ENCODE measurements at places on chromosomes 5 and 9.

GRCh38 chr5:35815089-35815936, 41.4 kb upstream of the IL7R start:
- no peaks in the 10 kb centered on the region for H3K27me3 ChIP-seq
- no peaks in the 10 kb centered on the region for H3K36me3 ChIP-seq
- peak overlapping the region; percentile 8 for H3K27ac ChIP-seq
- no peak overlapping the region for H3K4me3 ChIP-seq
- peak; percentile 47 for DNase-seq

- no peaks in the 10 kb centered on the region for H3K36me3 ChIP-seq
- no peak for DNase-seq
- peaks cover 10% of the 10 kb centered on the region for H3K4me1 ChIP-seq
- H3K4me3 ChIP-seq = no peak overlapping the region
These were observed 136.5 kb upstream of the ABCA1 start for GRCh38 chr9:105064248-105065097.

DNA sequence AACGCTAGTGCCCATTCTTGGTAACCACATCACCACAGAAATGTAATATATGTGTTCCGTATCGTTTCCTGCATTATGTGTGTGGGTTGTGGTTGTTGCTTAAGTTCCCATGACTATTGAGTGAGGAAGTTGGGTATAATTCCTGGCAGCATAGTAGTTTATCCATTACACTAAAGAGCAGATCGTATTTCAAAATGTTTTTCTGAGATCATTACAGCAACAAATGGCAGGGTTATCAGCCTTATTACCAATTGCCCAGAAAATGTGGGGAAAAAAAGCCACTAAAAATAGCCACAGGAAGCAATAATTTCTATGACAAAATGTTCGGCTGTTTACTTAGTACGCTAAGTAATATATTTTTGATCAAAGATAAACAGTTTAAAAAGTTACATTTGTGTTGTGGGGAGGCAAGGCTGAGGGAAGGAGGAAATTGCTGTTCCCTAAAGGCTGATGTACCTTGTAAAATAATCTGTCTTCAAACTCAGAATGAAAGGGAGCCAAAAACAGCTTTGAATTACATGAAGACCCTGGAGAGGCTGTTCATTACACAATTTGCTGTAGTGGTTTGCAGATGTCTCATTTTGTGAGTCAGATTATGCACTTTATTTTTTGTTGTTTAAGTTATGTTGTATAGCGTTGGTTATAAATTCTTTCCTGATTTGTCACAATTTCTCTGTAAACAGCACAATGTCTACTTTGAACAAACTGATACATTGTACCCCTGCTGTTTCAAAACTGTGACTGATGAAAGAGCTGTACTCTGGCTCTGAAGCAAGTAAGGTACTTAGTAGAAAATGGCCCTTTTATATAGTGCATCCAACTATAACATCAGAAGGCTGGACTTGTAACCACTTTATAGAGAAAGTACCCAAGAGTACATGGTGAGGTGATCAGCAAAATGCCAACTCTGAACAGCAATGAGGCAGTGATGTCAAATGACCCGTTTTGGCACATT, 1028.5 kb downstream of the NR2F1-AS1 start:
- H3K27ac ChIP-seq = no peak overlapping the region
- no peak for DNase-seq
- no peaks in the 10 kb centered on the region for H3K27me3 ChIP-seq
- no peaks in the 10 kb centered on the region for H3K36me3 ChIP-seq

DNA sequence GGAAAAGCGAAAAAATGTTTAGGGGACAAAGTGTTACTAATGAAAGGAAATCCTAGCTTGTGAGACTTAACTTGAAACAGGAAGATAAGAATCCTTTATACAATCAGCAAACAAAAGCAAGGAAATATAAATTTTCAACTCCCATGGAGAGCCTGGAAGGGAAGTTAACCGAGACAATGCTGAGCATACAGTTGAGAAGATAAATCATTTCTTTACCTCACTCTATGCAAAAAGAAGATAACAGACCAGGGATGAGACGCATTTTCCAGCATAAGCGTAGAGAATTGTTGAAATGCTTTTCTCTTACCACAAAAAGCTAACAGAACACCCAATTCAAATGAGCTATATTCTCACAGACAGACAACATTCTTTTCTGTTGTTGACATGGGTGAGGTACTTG, 309.6 kb downstream of the CWC27 start:
- no peaks in the 10 kb centered on the region for H3K36me3 ChIP-seq
- no peak overlapping the region for H3K4me3 ChIP-seq
- no peaks in the 10 kb centered on the region for H3K4me1 ChIP-seq
- H3K27me3 ChIP-seq = no peaks in the 10 kb centered on the region

GRCh38 chr9:121298016-121298538, 30.1 kb downstream of the GSN start:
- H3K36me3 ChIP-seq = no peaks in the 10 kb centered on the region
- H3K4me1 ChIP-seq = peaks cover 9% of the 10 kb centered on the region
- no peak overlapping the region for H3K27ac ChIP-seq
- H3K27me3 ChIP-seq = peaks cover 13% of the 10 kb centered on the region
- H3K4me3 ChIP-seq = no peak overlapping the region

- no peaks in the 10 kb centered on the region for H3K36me3 ChIP-seq
- DNase-seq = no peak
- no peaks in the 10 kb centered on the region for H3K27me3 ChIP-seq
- peaks cover 58% of the 10 kb centered on the region for H3K4me1 ChIP-seq
- no peak overlapping the region for H3K27ac ChIP-seq
These were observed 25.2 kb downstream of the KDM4C start for GRCh38 chr9:6782981-6783380.

DNA sequence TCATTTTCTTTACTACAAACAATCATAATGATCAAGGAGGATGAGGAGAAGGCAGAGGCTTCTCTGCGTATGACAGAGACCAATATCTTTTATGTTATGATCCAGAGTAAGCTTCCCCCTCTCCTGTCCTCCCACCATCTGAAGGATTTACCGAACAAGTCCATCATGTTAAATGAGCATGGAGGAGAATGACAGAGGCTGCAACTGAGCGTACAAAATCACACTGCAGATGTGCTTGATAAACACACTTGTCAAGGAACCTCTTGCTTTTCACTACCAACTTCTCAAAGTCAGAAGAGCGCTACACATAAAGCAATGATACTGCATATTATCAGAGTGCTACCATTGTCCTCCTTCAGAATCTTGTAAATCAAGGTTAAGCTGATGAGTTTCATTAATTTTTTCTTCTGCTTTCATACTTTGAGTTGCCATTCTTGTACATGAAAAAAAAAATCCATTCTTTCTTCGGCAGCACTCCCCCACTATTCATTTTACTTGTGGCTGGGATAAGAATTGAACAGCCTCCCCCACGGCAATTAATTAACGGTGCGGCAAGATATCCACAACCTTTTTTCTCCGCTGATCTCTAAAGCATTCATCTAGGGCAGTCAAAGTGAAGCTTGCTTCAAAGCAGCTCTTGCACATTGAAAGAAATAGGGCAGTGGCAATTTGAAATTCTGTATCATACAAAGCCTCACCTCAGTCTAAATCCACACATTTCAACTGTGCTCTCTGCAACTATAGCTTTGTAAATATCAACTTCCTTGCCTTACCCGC, 673.9 kb upstream of the DMAC1 start:
- H3K36me3 ChIP-seq = no peaks in the 10 kb centered on the region
- no peak overlapping the region for H3K4me3 ChIP-seq
- no peak overlapping the region for H3K27ac ChIP-seq
- H3K4me1 ChIP-seq = no peaks in the 10 kb centered on the region

GRCh38 chr9:8366161-8366926, 566.8 kb upstream of the DMAC1 start:
- no peak overlapping the region for H3K4me3 ChIP-seq
- no peaks in the 10 kb centered on the region for H3K4me1 ChIP-seq
- H3K27me3 ChIP-seq = no peaks in the 10 kb centered on the region
- H3K27ac ChIP-seq = no peak overlapping the region

DNA sequence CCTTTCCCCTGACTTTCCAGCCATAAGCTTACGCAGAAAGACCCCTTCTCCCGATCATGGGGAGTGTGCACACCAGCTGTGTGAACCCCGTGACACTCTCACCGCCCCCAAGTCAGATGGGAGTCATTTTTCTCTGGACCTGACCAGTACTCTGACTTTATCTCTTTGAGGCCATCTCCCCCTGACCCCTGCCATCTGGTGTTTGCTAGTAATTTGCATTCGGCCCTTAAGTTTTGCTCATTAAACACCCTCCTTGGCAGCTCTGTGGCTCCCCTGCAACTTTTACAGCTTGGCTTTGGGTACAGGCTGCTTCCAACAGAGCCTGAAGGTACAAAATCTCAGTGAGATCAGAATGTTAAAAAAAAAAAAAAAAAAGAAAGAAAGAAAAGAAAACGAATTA, 43.9 kb downstream of the PDZD2 start:
- no peak overlapping the region for H3K27ac ChIP-seq
- no peak overlapping the region for H3K4me3 ChIP-seq
- H3K36me3 ChIP-seq = no peaks in the 10 kb centered on the region
- no peaks in the 10 kb centered on the region for H3K4me1 ChIP-seq

- no peak overlapping the region for H3K4me3 ChIP-seq
- no peak overlapping the region for H3K27ac ChIP-seq
- DNase-seq = no peak
These were observed 339.7 kb downstream of the TMEM232 start for GRCh38 chr5:110386782-110387181.

GRCh38 chr5:116011046-116011445, 21.2 kb upstream of the ARL14EPL start:
- H3K27me3 ChIP-seq = peaks cover 5% of the 10 kb centered on the region
- H3K27ac ChIP-seq = no peak overlapping the region
- H3K4me3 ChIP-seq = no peak overlapping the region
- H3K36me3 ChIP-seq = no peaks in the 10 kb centered on the region
- no peaks in the 10 kb centered on the region for H3K4me1 ChIP-seq

DNA sequence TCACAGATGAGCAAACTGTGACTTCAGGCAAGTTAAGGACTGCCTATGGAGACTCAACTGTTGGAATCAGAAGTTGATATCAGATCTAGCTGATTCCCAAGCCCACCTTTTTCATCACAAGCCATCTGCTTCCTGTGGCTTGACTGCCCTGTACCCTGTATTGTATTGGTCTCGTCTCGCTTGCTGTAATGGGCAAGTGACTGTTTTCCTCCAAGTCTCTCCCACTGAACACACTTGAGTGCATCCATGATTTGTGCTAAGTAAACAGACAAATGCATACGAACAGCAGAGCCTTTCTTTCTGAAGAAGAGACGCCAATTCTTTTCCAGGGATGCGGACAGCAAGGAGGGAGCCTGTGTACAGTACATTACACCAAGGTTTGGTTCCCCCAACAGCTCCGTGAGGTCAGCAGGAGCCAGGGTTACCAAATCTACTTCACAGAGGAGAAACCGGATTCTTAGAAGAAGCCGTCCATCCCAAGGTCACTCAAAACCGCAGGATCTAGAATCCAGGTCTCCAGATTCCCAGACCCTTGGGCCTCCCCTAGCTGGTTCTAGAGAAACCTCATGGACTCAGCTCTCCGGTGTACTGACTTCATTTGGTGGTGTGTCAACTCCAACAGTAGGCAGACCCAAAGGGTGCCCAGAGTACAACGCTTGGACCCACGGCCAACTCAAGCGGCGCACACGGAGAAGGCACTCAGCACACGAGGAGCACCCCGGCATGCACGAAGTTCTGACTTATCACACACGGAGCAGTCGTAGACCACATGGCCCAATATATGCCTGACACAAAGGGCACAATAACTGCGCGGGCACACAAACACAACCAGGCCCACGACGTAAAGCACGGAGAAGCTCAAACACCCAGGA, 1.1 kb downstream of the BAG1 start:
- H3K4me3 ChIP-seq = peak overlapping the region; percentile 94
- H3K4me1 ChIP-seq = peaks cover 31% of the 10 kb centered on the region
- DNase-seq = no peak
- H3K27ac ChIP-seq = no peak overlapping the region
- H3K27me3 ChIP-seq = no peaks in the 10 kb centered on the region

- H3K27me3 ChIP-seq = no peaks in the 10 kb centered on the region
- H3K4me3 ChIP-seq = no peak overlapping the region
These were observed 10.2 kb downstream of the OR13J1 start for GRCh38 chr9:35859990-35860339.

- H3K27me3 ChIP-seq = no peaks in the 10 kb centered on the region
- no peak overlapping the region for H3K4me3 ChIP-seq
- no peaks in the 10 kb centered on the region for H3K4me1 ChIP-seq
- H3K36me3 ChIP-seq = no peaks in the 10 kb centered on the region
These were observed 45.1 kb downstream of the BNC2 start for GRCh38 chr9:16825331-16825725.

GRCh38 chr5:181173027-181173419, 25.6 kb downstream of the OR2V2 start:
- peaks cover 52% of the 10 kb centered on the region for H3K27me3 ChIP-seq
- H3K27ac ChIP-seq = no peak overlapping the region
- H3K4me3 ChIP-seq = peak overlapping the region; percentile 25

DNA sequence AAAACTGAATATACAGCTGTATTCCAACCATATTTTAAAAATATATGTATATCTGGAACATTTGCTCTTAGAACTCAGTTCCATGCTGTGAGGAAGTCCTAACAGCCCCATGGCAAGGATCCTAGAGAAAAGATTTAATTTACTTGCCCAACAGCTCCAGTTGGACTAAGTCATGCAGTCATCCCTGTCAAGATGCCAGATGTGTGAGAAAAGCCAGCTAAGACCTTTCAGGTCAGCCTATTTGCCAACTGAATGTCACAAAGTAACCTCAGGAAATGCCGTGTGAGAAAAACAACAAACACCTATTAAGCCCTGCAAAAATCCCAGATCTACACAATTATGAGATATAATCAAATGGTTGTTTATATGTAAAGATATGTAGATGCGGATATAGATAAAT, 416.3 kb downstream of the NR2F1-AS1 start:
- no peaks in the 10 kb centered on the region for H3K4me1 ChIP-seq
- no peaks in the 10 kb centered on the region for H3K27me3 ChIP-seq
- no peak for DNase-seq
- H3K27ac ChIP-seq = no peak overlapping the region
- no peak overlapping the region for H3K4me3 ChIP-seq

GRCh38 chr5:56737002-56737621, 78.2 kb upstream of the MAP3K1 start:
- peaks cover 48% of the 10 kb centered on the region for H3K4me1 ChIP-seq
- no peak for DNase-seq
- no peaks in the 10 kb centered on the region for H3K27me3 ChIP-seq

- DNase-seq = no peak
- H3K4me3 ChIP-seq = no peak overlapping the region
- no peak overlapping the region for H3K27ac ChIP-seq
- no peaks in the 10 kb centered on the region for H3K4me1 ChIP-seq
- no peaks in the 10 kb centered on the region for H3K27me3 ChIP-seq
- no peaks in the 10 kb centered on the region for H3K36me3 ChIP-seq
These were observed 57.5 kb downstream of the SIL1 start for GRCh38 chr5:139140591-139141071.

- H3K27me3 ChIP-seq = no peaks in the 10 kb centered on the region
- no peaks in the 10 kb centered on the region for H3K36me3 ChIP-seq
- H3K4me1 ChIP-seq = no peaks in the 10 kb centered on the region
- DNase-seq = no peak
These were observed 558.6 kb upstream of the SGCD start for GRCh38 chr5:155768332-155768731.
